Adrenal gland (tissue), 19 donors: ENCODE measurements at places on chromosomes 5 and 9. TPM values are rescaled to one million over a fixed set of nuclear protein-coding genes. Genes with fewer than 3 reads are reported as not detected.

CARD9 gene
- polyA plus RNA-seq: 5.7 TPM

TMEM252 gene
- polyA plus RNA-seq: not detected

TMEM215 gene
- 0.03 TPM for polyA plus RNA-seq

ADAMTS19 gene
- 0.30 TPM for polyA plus RNA-seq

ABLIM3 gene
- polyA plus RNA-seq: 10.8 TPM

ANGPTL2 gene
- 5.6 TPM for polyA plus RNA-seq

COL15A1 gene
- polyA plus RNA-seq: 61.2 TPM

PCDHA1 gene
- polyA plus RNA-seq: 0.07 TPM

TMEM174 gene
- not detected for polyA plus RNA-seq

SPINK1 gene
- polyA plus RNA-seq: 4.3 TPM
